Stimulated activated CD8-positive, alpha-beta memory T cell treated with anti-CD3 and anti-CD28 coated beads, Interleukin-7, amount 100 ng/mL, for 4 hours (primary cell): ENCODE measurements at places on chromosomes 11 and 22.

DNA sequence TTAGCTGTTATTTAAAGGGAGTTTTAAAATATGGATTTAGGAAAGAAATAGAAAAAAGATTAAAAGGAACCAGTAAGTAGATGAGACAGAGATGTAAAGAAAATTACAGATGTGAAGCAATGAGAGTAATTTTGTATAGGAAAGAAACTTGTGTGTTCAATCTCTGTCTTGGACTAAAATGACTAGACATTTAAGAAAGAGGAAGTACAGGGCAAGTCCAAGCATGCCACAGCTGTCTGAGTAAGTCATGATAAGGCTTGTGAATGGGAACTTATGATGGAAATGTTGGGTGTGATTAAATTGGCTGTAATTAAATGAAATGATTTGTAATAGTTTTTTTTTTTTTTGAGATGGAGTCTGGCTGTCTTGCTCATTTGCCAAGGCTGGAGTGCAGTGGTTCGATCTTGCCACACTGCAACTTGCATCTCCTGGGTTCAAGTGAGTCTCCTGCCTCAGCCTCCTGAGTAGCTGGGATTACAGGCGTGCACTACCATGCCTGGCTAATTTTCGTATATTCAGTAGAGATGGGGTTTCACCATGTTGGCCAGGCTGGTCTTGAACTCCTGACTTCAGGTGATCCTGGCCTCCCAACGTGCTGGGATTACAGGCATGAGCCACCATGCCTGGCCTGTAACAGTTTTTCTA lies 5.9 kb upstream of the ACY3 start:
- DNase-seq, result no peak

GRCh38 chr11:31236143-31236542 lies 133.4 kb downstream of the DCDC1 start:
- DNase-seq, result no peak

DNA sequence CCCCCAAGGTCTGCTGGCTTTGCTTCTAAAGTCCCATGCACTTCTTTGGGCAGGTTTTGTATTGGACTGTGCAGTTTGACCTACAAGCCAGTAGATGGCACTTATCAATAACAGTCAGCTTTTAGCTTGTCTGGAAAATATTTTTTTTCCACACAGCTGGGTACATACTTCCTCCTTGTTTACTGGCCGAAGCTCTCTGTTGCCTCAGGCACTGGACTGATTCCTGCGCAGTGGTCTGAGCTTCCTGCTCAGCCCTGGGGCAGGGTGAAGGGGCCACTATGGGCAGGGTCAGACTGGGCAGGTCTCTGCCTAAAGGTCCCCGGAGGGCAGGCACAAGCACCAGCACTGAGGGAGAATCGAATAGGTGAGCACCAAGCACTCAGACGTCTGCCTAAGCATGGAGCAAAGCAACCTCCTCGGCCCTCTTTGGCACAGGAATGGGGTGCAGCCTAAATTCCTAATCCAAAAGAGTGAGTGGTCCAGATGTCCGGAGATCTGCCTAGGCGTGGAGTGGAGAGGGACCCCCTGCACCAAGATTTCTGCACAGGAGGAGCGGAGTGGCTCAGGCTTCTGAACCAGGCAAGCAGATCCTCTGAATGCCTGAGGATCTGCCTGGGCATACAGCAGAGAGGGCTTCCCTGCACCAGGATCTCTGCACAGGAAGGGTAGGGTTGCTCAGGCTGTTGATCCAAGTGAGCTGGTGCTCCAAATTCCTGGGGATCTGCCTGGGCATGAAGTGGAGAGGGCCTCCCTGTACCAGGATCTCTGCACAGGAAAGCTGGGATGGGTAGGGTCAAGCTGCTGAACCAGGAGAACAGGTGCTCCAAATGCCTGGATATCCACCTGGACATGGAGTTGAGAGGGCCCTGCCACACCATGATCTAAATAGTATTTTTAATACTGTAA lies 105.9 kb upstream of the C11orf58 start:
- no peak for DNase-seq

DNA sequence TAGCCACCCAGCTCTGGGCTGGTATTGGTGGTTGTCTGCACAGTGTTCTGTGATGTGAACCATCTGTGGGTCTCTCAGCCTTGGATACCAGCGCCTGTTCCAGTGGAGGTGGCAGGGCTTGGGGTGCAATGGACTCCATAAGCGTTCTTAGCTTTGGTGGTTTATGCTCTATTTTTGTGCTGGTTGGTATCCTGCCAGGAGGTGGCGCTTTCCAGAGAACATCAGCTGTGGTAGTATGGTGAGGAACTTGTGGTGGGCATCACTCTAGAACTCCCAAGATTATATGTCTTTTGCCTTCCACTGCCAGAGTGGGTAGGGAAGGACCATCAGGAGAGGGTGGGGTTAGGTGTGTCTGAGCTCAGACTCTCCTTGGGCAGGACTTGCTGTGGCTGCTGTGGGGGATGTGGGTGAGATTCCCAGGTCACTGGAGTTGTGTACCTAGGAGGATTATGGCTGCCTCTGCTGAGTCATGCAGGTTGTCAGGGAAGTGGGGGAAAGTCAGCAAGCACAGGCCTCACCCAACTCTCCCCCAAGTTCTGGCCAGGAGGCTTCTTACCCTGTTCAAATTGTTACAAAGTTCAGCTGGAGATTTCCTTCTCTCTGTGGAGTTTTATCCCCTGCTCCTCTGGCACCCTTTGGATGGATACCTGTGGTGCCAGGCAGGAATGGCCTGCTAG lies 47.2 kb downstream of the MRGPRX2 start:
- DNase-seq, result no peak

DNA sequence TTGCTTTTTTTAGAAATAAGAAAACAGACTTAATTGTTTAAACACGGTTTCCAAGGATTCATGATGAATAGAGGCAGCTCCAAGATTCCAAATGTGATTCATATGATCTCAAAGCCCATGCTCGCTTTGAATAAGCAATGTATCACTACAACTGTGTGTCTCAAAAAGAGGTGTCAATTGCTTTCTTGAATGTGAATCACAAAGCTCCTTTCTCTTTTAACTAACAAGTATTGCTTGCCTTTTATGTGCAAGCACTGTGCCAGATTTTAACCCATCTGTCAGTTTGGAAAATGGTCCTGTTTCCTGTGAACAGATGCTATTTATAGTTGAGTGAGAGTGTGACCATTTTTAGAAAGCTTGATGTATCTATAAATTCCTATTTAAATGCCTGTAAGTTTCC lies 6.5 kb downstream of the OOSP1 start:
- DNase-seq, result no peak

- DNase-seq, result no peak
These were observed 34.0 kb downstream of the KREMEN1 start for GRCh38 chr22:29106839-29107238.

DNA sequence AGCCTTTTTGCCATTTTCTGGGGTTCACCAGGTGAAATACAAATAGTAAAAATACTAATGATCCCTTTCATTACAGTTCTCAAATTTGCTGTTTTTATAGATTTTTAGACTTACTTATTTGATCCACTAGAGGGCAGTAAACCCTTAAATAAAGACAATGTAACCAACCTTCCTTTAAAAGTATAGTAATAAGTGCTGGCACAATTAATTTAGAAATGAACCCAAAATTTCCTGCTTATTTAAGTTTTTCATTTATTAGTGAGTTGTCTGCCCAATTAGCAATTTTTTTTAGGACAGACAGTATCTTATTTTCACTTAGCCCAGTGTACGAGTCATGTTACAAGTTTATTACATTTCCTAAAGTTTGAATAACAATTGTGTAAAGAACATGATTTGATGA lies 4.7 kb downstream of the DDIAS start:
- DNase-seq, result no peak

DNA sequence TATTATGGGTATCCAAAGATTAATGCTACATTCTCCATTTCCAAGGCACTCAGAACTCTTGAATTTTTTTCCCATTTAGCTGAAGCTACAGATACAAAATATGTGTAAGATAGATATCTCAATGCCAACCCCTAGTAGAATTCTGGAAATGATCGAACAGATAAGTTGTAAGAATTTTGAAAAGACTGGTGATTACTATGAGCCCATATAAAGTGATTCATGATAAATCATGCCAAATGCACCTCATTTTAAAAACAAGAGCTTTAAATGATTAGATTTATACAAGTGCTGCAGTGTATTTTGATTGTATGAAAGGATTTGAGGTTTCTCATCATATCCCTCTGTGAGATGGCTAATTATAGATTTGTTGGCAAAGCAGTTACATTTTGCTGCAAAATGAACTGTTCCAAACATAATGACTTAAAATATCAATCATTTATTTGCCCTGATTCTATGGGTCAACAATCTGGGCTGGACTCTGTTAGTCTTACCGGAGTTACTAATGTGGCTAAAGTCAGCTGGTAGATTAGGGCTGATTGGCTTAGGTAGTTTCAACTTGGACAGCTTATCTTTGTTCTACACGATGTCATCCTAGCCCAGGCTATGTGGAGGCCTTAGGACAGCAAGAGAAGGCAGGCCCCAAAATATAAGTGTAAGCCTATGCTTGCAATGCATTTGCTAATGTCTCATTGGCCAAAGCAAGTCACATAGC lies 3.4 kb downstream of the OR10V1 start:
- no peak for DNase-seq

- DNase-seq, result no peak
These were observed 1072.4 kb downstream of the BRD1 start for GRCh38 chr22:48755059-48755949.

GRCh38 chr22:47929646-47930185 lies 1167.3 kb downstream of the TBC1D22A start:
- no peak for DNase-seq

DNA sequence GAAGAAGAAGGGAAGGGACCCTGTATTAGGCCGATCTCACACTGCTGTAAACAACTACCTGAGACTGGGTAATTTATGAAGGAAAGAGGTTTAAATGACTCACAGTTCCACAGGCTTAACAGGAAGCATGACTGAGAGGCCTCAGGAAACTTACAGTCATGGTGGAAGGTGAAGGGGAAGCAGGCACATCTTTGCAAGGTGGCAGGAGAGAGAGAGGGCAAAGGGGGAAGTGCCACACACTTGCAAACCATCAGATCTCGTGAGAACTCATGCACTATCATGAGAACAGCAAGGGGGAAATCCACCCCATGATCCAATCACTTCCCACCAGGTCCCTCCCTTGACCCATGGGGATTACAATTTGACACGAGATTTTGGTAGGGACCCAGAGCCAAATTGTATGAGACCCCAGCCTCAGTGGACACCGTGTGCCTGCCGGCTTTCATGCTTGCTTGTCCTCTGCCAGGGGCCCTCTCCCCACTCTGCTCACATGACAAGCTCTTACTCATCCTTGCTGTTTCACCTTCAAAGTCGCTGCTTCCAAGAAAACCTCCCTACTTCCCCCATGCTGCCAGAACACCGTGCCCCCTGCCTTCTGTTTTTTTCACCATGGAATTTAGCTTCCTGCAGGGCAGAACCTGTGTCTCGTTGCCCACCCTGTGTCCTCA lies 23.3 kb upstream of the PPFIA1 start:
- DNase-seq, result no peak

GRCh38 chr11:114168691-114169090 lies 109.2 kb downstream of the ZBTB16 start:
- DNase-seq, result no peak

DNA sequence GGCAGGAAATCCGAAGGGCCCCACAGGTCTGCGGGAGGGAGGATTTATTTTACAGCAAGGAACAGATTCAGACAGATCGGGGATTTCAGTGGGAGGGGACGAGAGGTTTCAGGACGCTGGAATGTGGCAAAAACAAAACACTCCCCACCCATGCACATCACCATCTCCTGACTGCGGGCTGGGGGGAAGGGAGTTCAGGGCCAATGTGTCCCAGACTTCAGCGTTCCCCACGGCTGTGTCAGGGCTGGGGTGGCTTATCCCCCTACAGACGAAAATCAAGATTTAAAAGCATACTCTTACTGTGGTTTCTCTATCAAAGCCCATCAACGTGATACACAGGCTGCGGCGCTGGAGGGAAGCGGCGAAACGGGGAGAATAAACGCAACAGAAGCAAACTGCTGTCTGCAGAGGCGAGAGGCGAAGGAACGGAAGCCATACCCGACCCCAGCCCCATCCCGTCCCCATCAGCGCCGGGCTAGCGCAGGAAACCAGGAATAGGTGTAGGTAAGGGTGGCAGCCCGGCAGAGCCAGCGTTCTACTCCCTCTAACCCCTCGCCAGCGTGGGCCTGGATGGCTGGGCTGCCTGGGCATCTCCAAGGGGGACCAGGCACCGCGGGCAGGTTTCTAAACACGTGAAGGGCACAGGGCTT lies 2.7 kb downstream of the TENM4 start:
- no peak for DNase-seq

DNA sequence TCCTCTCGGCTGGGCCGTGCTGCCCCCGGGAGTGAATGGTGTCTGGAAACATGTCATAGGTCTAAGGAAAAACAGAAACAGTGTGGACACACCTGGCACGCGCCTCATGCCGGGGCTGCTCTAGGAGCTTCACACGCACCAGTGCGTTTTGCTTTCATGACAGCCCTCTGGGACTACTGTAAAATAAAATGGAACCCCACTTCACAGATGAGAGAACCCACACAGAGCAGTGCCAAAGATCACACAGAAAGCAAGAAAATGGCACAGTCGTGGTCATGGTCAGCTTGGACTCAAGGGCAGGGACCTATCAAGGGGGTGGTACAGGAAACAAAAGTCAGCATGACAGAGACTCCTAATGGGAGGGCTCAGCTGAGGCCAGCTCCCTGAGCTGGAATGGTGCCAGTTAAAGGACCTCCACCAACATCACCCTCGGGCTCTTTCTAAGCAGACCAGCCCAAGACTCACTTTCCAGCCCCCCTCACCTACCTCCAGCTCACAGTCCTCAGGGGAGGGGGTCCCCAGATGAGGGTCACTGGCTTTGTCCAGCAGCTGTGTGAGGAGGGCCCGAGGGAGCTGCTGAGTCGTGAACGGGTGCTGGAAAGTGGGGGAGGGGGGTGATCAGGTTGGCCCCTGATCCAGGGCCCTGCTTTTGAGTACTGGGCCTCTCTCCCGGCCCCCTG lies 3.3 kb downstream of the MAP4K2 start:
- no peak for DNase-seq

DNA sequence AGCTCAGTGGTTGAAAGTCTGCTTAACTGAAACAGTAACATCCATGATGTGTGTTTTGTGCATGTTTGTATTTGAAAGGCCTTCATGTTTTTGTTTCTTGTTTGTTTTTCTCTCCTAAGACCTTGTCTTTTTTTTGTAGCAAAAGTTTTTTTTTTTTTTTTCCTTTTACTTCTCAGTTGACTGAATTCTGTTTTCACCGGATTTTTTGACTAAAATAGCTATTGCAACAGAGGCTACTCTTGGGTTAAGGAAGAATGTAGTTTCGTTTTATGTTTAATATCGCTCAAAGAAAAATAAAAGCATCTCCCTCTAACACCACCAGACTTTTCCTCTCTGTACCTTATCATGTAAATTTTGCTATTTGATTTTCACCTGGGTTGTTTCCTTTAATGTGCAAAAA lies 15.1 kb downstream of the APOL6 start:
- no peak for DNase-seq

DNA sequence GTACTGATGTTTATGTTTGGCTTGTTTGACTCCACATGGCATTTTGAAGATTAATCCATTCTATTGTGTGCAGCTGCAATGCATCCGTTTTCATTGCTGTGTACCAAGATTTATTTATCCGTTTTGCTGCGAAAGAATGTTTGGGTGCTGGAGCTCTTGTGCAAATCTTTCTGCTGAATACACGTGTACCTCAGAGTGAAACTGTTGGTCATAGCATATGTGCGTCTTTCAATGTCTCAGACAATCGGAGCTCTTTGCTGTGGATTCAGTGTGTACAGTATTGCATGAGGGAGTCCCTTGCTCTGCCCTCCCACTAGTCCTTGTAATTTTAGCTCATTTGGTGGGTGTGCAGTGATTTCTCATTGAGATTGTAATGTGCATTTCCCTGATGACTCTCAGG lies 545.4 kb downstream of the TBC1D22A start:
- no peak for DNase-seq

- DNase-seq, result no peak
These were observed 415.3 kb upstream of the CADM1 start for GRCh38 chr11:115919341-115920091.

GRCh38 chr22:36196254-36197064 lies 5.2 kb downstream of the APOL4 start:
- DNase-seq, result no peak
